ENCODE measurements at places on chromosomes 2 and 18.

- DNase-seq: no peak
Measured at GRCh38 chr2:239977111-239977510, 48.0 kb downstream of the NDUFA10 start.

GRCh38 chr2:159728629-159729028 lies 16.3 kb downstream of the MARCHF7 start:
- no peak for DNase-seq

DNA sequence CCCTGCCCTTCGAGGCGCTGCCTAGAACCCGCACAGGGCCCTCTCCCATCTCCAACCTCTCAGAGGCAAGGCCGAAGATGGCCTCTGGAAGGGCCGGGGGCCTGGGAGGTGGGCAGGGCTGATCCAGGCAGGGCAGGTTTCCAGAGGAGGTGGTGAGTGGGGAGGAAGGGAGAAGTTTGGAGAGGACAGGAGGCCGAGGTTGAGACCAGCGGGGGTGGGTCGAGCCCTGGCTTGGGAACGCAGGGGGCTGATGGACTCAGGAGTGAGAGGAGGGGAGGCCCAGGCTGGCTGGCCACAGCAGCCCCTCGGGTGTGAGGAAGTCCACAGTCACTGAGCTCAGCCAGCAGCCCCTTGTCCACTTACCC lies 10.5 kb downstream of the CAPN10 start:
- DNase-seq: no peak

- DNase-seq: no peak
Measured at GRCh38 chr18:57585855-57586250, 649 bp downstream of the FECH start.

GRCh38 chr2:97656129-97656755 lies 7.6 kb downstream of the ACTR1B start:
- DNase-seq: no peak

DNA sequence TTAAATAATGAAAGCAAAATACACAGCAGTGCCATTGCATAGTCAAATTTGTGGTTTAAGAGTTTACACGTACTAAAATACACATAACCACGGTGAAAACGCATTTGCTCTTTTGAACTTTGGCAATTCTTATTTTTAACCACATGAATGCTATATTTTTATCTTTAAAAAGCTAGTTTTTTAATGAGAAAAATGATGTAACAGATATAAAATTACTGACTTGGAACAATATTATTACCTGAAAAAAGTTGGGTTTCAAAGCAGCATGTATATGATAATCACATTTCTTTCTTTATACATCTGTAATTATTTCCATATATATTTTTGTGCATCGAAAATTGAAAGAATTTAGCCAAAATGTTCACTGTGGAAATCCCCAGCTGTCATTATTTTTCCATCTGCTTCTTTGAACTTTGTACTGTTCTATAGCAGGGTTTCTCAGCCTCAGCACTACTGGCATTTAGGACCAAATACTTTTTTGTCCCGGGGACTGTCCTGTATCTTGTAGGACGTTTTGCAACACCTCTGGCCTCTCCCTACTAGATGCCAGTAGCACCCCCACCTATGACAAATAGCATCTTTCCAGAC lies 75.9 kb upstream of the CAB39 start:
- DNase-seq: no peak

GRCh38 chr18:62494764-62495163 lies 28.1 kb upstream of the ZCCHC2 start:
- DNase-seq: no peak
